Activated CD8-positive, alpha-beta T cell treated with anti-CD3 and anti-CD28 coated beads for 36 hours (primary cell): ENCODE measurements at places on chromosomes 4 and X. TPM values are rescaled to one million over a fixed set of nuclear protein-coding genes. Genes with fewer than 3 reads are reported as not detected.

ADGRA3 gene
- 12.9 TPM for total RNA-seq

CT45A1 gene
- not detected for total RNA-seq

UGT8 gene
- 0.14 TPM for total RNA-seq

DNA sequence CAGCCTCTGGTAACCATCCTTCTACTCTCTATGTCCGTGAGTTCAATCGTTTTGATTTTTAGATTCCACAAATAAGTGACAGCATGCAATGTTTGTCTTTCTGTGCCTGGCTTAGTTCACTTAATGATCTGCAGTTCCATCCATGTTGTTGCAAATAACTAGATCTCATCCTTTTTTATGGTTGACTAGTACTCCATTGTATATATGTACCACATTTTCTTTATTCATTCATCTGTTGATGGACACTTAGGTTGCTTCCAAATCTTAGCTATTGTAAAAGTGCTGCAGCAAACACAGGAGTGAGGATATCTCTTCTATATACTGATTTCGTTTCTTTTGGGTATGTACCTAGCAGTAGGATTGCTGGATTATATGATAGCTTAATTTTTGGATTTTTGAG lies 140.9 kb downstream of the MID1 start:
- DNase-seq, result no peak

DNA sequence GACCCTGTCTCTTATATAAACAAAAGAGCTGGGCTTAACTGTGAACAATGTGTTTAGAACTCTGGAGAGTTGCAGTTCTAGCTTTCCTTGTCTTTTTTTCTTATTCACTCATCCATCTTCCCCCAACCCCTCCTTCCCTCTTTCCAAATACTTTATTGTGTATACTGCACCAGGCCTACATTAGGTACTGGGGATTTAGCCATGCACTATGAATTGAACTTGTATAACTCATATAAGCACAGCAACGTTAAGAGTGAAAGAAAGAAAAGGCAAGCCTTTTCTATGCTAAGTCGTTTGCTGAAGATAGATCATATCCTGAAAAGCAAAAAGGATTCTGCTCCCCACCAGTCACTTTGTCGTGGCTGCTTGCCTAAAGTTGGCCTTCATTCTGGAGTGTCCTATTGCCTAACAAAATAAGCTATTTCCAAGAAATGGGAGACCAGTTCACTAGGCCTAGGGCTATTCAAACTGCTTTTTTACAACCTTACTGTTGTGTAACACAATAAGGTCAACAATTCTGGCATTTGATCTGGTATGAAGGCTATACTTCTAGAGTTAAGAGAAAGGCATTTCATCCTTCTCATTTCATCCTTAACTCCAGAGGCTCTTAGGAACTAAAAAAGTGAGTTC lies 32.2 kb downstream of the CCNI start:
- no peak for DNase-seq

NEIL3 gene
- 18.7 TPM for total RNA-seq

C4orf54 gene
- total RNA-seq, result not detected

FAM193A gene
- 22.9 TPM for total RNA-seq

GRCh38 chr4:17098401-17098800 lies 200.0 kb upstream of the LDB2 start:
- DNase-seq, result no peak

DNA sequence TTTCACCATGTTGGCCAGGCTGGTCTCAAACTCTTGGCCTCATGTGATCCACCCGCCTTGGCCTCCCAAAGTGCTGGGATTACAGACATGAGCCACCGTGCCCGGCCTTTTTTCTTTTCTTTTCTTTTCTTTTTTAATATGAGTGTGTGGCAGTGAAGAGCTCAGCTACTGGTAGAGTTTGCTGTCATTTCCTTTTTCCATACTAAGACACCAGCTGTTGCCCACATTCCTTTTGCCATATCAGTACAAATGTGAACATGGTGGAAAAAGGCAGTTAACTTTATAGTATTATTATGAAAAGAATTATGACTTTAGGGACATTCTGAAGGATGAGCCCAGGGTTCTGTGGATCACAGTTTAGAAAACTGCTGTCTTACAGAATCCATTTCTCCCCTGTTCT lies 69.8 kb downstream of the EGF start:
- DNase-seq, result no peak

DNA sequence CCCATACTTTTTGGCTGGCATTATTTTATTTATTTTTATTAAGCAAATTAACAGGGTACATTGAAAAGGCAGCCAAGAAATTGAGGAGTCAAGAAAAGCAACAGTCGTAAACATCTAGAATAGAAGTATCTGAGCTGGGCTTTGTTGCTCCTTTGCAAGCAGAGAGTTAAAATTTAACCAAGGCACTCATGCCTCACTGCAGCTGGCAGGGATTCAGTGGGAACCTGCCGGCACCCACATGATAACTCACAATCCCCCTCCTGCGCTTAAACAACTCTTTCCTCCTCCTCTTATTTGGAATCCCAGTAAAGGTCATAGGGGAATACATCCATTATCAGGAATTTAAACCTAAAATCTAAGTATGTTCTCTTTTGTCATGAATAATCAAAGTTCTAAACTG lies 115.5 kb downstream of the SOX3 start:
- no peak for DNase-seq
